ENCODE measurements at places on chromosomes 1 and 21.
A peak's percentile ranks its signal among the peaks of the same experiment; 100 is the strongest.

GRCh38 chr1:50091068-50091467 is 17.7 kb upstream of the ELAVL4 start:
- no peak for DNase-seq

DNA sequence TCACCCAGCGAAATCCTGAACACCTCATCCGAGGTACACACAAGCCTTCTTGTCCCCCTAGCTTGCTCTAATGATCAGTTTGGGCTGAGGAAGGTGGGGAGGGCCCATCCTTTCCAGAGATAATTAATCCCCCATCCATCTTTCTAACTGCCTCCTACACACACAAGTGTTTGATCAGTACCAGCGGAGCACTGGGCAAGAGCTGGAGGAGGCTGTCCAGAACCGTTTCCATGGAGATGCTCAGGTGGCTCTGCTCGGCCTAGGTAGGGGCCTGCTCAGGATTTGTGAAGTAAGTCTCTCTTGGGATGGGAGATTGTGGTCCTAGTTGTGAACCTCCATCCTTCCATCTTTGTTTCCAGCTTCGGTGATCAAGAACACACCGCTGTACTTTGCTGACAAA is 5.8 kb downstream of the ANXA9 start:
- DNase-seq, result no peak

DNA sequence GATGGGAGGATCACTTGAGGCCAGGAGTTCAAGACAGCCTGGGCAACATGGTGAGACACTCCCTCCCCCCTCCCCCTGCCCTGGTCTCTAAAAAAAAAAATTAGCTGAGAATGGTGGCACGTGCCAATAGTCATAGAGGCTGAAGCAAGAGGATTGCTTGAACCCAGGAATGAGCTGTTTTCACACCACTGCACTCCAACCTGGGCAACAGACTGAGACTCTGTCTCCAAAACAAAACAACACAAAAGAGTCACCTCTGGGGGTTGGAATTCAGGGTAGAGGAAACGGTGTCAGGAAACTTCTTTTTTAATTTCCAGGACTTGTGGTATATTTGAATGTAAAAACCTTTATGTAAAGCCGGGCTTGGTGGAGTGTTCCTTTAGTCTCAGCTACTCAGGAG is 43.2 kb downstream of the RHOU start:
- DNase-seq, result no peak

DNA sequence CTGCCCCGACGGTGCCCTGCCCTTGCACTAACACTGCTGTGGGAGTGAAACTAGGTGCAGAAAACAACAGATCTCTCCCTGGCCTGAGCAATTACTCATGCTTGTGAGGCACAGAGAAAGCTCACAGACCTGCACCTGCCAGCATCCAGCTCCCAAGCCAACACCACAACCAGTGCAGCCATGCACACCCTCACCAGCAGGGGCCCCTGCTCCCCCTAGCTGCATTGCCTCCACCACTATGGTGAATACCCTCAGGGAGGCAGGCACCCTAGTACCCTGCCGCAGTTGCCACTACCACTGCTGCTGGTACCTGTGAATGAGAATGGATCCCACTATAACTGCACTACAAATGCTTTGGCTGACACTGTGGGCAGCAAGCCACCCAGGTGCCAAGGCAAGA is 7.1 kb upstream of the DIRAS3 start:
- no peak for DNase-seq

DNA sequence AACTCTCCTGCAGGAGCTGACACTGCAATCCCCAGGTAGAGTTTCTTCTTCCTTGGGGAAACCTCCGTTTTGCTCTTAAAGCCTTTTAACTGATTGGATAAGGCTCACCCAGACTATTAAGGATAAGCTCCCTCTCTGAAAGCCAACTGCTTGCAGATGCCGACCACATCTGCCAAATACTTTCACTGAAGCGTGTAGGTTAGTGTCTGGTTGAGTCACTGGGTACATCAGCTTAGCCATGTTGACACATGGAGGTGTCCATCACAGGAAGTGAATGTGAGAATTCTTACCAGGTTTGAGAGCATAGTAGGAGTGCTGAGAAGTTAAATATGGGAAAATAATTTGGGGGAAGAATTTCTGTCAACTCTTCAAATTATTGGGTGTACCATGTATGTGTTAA is 202.0 kb downstream of the AJAP1 start:
- no peak for DNase-seq

- no peak for DNase-seq
Measured at GRCh38 chr1:19799230-19800075, at the start of gene TMCO4. Gene TMCO4, minus strand, starts transcription at chr1:19799916. Its CDS starts 19,158 bp downstream, at chr1:19780758.

GRCh38 chr1:16926491-16927073 is 4.9 kb downstream of the CROCC start:
- no peak for DNase-seq

DNA sequence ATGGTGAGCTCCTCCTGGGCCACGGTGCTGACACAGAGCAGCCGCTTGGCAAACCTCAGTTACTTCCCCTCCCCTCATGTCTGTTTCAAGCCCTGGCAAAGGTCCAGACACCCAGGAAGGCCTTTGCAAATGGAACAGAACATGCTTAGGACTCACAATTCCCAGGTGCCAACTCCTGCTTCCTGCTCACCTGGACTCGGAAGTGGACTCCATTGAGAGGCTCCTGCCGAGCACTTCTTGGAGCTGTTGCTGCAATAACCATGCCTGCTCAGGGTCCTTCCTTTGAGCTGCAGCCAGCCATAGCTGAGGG is 10.7 kb downstream of the DCST2 start:
- no peak for DNase-seq

DNA sequence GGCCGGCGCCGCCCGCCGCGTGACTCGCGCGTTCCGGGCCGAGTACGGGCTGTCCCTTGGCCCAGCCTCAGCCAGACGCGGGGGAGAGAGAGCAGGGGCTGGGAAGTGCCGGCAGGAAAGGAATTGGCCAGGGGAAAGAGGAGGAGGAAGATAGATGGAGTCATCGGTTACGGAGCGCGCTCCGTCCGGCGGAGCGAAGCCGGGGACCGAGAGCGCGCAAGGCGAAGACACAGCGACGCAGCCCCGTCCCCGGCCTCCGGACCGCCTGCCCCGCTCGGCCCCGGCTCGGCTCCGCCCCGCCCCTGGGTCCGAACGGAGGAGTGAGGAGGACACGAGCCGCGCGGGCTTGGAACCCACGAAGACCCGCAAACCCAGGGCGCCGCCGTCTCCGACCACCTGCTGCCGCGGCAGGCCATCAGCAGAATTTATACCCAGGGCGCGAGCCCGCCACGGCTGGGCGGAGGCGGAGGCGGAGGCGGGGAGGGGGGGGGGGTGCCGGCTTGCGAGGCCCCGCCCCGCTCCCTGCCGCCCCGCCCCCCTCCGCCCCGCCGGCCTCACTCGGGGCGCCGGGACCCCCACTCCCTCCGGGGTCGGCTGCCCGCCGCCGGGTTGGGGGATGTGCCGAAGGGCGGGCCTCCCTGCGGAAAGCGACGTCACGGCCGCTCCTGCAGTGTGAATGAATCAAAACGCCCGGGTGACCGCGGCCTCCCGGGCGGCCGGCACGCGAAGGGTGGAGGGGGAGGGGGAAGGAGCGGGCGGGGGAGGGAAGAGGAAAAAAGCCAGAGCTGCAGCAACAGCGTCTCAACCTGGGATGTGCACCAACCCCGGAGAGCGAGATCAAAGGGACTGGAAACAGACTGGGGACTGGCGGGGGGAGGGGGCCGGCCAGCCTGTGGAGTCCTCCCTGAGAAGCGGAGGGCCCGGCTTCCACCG is at the start of gene LHX4:
TSS of gene LHX4 (plus strand) at position 782 of the 933 bp plus-strand sequence. CDS start 266 bp downstream, outside the sequence.
- no peak for DNase-seq

GRCh38 chr1:31707711-31708110 is 3.9 kb upstream of the COL16A1 start:
- DNase-seq, result no peak

GRCh38 chr1:105632342-105633196 is 1423.9 kb upstream of the PRMT6 start:
- DNase-seq, result no peak

- DNase-seq, result no peak
Measured at GRCh38 chr1:168101336-168101735, 35.4 kb downstream of the GPR161 start.

GRCh38 chr1:47684518-47684917 is 246.7 kb downstream of the FOXD2 start:
- no peak for DNase-seq

DNA sequence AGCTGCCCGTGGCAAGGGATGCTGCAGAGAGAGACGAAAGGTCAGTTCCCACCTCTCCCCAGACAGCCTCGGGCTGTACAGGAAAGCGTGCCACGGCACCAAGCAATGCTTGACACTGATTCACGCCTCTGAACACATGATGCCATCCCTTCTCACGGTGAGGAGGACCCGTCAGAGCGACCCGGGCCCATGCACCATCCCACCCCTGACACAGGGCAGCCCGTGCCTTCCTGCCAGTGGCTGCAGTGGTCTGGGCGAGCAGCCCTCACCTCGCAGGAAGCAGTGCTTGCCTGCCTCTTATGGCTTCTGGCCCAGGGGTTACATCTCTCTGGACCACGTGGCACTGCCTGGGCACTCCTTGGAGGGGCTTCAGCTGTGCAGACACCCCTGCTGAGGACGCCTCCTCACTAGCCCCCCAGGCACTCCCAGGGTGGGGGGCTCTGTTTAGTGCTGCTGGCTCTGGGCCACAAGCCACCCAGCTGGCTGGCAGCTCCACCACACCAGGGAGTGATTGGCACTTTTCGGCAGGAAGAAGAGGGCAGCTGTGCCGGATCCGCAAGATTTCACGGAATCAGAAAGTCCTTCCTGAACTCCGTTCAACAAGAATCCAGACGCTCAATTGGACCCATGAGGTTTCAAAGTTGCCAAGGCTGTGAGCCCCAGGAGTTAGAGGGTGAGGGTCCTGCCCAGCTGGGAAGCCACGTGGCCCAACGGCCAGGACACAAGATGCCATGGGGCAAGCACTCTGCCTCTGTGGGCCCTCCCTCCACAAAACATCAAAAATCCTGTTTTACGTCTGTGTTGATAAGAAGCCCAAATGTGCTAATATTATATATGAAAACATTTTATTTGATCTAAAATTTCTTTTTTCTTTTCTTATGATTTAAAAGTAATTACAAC is 34.8 kb upstream of the SLC19A1 start:
- no peak for DNase-seq

DNA sequence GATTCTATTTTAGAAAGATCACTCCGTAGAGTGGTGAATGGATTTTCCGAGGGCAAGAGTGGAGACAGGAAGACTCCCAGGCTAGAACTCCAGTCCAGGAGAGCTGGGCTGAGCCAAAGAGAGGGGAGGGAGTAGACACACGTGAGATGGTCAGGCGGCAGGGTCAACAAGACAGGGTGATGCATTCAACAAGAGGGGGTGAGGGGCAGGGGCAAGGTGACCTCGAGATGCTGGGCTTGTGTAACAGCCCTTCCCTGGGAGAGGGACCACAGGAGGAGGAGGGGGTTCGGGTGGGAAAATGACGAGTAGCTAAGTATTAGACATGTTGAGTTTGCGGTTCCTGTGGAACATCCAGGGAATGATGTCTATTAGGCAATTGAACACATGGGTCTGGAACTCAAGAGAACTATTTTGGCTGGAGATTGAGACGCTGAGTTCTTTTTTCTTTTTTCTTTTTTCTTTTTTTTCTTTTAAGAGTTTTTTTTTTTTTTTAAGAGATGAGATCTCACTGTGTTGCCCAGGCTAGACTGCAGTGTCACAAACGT is 13.3 kb downstream of the RSPO1 start:
- no peak for DNase-seq

DNA sequence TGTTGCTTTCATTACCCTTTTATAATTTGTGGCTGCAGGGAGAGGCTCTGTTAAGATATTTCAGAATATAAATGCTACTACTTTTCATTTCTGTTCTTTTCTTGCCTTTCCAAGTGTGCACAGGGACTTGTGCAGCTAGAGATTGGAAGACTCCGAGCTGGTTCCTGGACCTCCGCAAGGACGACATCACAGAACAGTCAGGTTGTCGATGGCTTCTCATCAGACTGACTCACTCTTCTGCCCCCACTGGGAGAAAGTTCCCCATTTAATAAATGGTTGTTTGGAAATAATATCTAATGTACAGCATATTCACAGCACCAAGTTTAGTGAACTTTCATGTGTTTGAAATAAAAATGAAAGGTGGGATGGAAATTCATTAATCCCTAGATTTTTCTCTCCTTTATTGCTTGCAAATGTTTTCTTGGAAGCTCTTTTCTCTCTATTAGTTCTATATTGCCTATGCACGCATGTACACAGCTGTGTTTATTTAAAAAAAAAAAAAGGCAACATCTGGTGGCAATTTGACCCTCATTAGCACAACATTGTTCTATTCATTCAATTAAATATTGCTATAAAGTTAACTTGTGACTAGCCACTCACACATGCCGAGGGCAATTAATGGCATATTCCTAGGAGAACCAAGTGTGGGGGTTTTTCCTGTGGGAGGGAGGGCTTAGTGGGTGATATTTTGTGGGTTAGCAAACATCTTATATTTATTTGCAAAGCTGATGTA is 77.5 kb upstream of the L1TD1 start:
- DNase-seq, result no peak

GRCh38 chr1:202235856-202236837 is 42.5 kb downstream of the LGR6 start:
- peak; percentile 26 for DNase-seq

DNA sequence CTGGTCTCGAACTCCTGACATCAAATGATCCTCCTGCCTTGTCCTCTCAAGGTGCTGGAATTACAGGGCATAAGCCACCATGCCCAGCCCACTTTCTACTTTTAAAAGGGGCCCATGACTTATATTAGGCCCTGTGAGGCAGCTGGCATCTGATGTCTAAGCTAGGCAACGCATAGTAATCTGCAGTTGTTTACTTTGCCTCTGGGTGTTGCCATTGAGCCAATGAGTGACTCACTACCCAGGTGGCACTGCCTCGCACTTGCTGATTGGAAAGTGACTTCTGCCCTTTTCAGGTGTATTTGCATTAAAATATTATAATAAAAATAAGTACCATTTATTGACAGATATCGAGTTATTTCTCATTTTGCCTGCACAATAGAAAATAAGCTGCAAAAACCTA is 84.9 kb downstream of the KIF14 start:
- no peak for DNase-seq

- DNase-seq, result no peak
Measured at GRCh38 chr1:174519844-174520243, 72.1 kb downstream of the GPR52 start.

DNA sequence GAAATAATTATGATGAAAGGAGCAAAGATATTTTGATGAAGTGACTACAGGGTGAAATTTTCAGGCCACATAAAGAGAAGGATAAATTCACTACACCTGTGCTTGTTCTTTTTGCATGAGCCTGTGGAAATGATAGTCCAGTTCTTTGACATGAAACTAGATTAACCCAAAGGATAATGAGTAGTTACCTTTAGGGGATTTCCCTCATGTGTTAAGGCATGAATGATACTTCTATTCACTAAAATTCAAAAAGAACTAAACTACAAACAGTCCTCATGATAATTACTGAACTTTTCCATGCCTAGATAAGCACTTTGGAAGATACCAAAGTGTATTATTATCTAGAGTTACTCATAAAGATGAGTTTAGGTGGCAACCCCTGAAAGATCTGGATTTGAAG is 244.3 kb downstream of the PTPRC start:
- no peak for DNase-seq

DNA sequence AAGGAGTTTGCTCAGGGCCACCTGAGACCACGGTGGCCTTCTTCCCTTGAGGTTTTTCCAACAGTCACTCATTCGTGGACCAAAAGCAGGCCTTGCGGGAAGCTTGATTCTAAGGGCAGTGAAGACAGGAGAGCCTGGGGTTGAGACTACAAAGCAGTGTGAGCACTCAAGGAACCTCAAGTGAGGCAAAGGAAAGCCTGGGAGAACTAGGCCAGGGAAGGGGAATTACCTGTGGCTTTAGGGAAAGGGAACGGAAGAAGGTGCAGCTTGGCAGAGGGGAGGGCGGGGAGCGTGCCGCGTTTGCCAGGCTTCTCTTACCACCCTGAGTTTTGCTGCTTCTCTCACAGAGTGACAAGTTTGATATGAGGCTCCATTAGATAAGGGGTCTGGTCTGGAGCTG is 114.3 kb downstream of the DHRS3 start:
- DNase-seq, result no peak

Measured in activated CD8-positive, alpha-beta memory T cell treated with anti-CD3 and anti-CD28 coated beads for 1 hour (primary cell).